ENCODE measurements at places on chromosomes 5 and 9. TPM values are rescaled to one million over a fixed set of nuclear protein-coding genes. Genes with fewer than 3 reads are reported as not detected.

- DNase-seq = no peak
Observed at GRCh38 chr5:135110785-135111596, 77.0 kb upstream of the PITX1 start.

- DNase-seq = peak; percentile 25
Observed at GRCh38 chr5:153974131-153974812, 64.4 kb downstream of the FAM114A2 start.

DNA sequence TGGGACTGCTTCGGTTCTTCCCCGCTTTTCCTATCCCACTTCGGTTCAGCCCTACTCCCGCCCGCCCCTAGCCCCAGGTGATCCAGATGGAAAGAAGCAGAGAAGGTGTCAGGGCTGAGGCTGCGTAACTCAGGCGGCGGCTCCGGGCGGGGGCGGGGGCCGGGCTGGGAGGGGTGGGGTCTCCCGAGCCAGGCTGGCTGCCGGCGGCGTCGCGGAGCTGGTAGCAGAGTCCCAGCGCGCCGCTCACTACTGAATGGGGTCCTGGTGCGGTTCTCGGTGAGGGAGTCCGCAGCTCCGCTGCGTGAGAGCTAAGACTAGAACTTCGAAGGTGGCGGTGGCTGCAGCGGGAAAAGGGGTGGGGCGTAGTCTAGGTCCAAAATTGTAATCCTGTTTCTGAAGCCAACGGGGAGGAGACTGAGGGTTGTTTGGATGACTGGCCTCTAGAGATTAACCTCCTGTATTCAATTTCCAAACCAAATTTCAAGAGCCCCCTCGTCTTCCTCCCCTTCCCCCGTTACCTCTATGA, 1.4 kb downstream of the PRR16 start:
- no peak for DNase-seq

DNA sequence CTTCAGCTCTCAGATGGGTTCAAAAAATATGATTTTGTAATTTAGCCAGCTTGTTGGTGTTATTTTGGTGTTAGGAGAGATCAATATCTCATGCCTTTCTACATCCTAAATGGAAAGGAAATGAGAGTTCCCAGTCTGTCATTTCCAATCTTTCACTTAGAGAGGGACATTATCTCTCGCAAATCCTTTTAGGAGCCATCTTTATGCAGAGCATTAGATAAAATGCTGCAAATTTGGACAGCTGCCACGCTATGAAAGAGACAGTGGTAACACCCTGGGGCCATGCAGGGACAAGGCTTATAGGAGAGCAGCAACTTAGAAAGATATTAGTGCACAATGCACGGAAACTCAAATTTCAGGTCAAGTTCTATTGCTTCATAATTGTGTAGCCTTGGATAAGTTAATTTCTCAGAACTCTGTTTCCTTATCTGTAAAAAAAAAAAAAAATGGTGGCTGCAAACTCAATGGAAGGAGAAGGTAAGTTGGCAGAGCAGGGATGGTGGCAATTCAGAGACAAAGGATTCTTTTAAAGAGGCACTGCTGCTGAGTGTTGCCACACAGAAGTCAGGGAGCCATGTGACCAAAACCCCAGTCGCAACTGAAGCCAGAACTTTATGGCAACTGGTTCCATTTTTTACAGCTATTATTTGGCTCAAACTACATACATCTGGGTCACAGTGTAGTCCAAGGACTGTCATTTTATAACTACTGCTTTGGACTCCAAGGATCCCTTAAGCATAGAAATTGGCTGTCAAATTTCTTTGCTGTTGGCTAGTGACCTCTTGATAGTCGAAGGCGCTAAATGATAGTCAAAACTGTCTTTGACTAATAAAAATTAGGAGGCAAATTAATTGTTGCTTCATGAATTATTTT, 210.2 kb downstream of the FRMD3 start:
- no peak for DNase-seq

GRCh38 chr5:38603691-38604090, 47.2 kb upstream of the LIFR start:
- no peak for DNase-seq

DNA sequence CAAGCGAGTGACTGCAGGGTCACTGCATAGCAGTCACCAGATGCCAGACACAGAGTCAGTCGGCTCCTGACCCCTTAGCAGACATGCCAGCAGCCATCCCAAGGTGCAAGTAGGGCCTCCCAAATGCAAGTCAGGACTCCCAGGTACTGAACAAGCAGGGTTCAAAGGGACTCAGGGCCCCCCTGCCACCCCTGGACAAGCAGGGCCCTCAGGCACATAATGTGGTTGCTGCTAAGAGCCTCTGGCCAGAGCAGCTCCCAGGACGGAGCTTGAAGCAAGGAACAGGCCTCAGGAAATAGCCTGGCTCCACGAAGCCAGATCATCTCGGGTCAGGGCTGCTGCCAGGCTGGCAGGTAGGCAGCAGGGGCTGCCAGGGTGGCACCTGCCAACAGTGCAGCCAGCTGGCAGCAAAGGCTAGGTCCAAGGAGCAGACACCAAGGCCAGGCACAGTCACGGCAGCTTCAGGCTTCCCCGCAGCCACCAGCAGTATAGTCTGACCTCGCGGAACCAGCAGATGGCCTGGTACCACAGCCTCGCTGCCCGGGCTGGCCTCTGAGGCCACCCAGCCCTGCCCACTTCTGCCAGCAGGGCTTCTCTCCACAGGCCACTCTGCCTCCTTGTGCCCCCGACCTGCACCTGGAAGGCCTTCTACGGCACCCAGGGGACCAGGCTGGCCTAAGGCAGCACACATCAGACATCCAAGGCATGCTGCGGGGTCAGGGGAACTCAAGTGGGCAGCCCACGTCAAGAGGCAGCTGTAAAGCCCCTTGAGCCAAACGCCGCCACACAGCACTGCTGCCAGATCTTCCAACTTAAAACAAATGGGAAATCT, 7.4 kb downstream of the EEIG1 start:
- no peak for DNase-seq

GRCh38 chr5:116546033-116546742, 28.4 kb downstream of the SEMA6A start:
- peak; percentile 41 for DNase-seq

- DNase-seq = no peak
Observed at GRCh38 chr5:160175438-160176218, 53.7 kb upstream of the FABP6 start.

DNA sequence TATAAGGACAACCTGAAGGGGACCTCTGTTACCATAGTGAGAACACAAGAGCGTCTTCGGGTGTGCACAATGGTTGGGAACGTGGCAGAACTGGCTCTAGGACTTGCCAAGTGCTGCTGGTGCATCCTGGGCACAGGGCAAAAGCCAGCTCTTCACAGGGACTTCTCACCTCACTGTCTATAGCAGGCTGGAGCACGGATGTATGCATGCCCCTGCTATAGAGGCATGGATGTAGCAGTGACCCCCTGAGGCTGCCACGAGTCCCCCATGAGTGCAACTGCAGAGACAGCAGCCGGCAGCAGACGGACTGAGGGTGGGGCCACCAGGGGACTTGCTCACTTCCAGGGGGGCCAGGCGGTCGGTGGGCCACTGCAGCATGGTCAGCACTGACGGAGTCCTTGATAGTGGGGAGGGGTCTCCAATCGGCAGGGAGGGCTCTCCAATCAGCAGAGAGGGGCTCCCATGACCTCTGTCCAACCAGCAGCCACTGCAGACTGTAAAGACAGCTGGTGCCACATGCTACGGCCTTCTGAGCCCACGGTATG, 64.9 kb downstream of the SEMA4D start:
- DNase-seq = no peak

FOXD4 gene
- total RNA-seq = 0.18 TPM

HMGCR gene
- total RNA-seq = 144 TPM

KIF2A gene
- total RNA-seq = 36.4 TPM

ZNF346 gene
- 20.1 TPM for total RNA-seq

Measured in HepG2 (cell line).